ENCODE measurements at places on chromosomes 5 and 9.

GRCh38 chr9:132969783-132970182 lies 8.7 kb upstream of the GFI1B start:
- no peak for DNase-seq

DNA sequence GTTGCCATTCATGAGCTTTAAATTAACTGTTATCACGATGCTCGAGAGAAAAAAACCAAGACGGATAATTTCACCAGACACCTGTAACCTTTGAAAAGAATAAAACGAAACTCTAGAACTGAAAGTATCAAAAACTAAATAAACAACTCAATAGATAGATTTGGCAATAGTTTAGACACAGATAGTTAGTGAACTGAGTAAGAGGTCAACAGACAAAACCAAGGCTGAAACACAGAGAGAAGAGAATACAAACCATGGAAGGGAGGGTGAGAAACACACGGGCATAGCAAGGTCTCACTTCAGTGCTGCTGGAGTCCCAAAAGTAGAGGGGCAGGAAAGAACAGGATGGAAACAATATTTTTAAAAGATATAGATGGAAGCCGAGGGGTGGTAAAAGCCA lies 3.3 kb upstream of the OR2V1 start:
- DNase-seq, result no peak

GRCh38 chr5:152058267-152058666 lies 133.6 kb upstream of the GLRA1 start:
- DNase-seq, result no peak

- DNase-seq, result peak; percentile 13
Observed at GRCh38 chr9:138077126-138077525, 199.5 kb downstream of the CACNA1B start.

DNA sequence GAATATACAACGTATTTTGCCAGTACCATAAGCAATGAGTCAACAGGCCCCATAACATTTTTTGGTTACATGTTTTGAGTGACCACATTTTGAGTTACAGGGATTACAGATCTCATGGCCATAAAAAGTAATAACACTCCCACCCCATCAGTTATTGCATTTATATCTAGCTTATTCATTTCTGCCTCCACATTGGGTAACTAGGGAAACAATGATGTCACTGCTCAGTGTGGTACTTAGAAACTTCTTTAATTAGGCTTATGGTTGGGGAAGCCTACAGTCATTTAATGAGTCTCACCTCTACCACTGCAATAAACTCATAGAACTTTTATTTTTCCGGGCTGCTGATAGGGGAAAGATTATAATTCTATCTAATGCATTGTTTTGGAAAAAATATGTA lies 39.9 kb upstream of the SMIM15 start:
- DNase-seq, result no peak

GRCh38 chr9:38482918-38483592 lies 58.8 kb upstream of the IGFBPL1 start:
- DNase-seq, result no peak

GRCh38 chr9:21751998-21752397 lies 50.4 kb upstream of the MTAP start:
- DNase-seq, result no peak

- no peak for DNase-seq
Observed at GRCh38 chr5:143554918-143555477, 151.5 kb upstream of the NR3C1 start.

DNA sequence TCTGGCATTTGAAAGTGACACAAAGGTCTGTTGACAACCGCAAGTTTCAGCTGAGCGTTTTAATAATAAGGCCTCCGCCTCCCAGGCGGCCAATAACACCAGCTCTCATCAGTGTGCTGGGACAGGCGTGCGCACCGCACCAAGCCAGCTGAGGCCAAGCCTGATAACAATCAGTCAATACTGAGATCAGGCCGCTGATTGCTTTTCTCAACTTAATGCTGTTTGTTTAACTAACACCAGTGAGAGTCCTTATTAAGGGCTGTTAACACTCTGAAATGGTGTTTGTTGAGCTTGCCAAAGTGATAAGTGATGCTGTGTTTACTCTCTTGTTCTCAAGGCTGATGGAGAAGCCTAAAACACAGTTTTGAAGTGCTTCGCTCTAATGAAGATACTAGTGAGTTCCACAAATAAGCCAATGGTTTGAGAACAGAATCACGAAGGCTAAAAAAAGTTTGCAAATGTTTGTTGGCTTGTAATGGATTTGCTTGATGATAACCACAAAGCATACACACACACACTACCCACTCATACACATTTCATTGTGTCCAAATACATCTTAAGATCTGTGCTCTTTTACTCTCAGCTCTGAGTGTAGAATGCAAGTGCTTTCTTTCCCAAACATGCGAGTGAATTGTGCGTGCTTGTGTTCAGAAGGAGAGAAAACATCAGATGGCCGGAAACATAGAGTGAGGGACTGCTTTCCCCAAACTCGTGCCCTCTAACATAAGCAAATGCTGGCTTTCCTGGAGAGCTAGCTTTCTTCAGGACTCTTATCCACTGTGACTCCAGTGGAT lies 330.4 kb upstream of the KLF4 start:
- peak; percentile 43 for DNase-seq

DNA sequence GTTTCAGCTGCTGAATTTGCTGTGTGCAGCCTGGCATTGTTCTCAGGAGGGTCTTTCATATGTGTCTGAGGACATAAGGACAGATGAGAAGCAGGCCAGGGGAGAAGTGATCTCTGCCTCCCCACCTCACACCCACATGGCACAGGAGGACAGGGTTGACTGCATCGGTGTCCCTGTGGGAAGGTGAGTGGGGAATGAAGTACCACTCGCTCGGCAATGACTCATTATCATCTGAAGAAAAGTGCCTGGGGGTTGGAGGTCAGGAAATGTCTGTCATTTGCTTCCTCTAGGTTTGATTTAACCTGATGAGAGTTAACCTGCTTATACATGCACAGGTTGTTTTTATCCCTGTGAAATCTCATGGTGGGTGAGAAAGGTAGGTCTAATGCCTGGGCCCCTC lies 195.0 kb downstream of the GADD45G start:
- DNase-seq, result no peak

GRCh38 chr5:133265720-133266526 lies 214.1 kb downstream of the HSPA4 start:
- DNase-seq, result no peak

DNA sequence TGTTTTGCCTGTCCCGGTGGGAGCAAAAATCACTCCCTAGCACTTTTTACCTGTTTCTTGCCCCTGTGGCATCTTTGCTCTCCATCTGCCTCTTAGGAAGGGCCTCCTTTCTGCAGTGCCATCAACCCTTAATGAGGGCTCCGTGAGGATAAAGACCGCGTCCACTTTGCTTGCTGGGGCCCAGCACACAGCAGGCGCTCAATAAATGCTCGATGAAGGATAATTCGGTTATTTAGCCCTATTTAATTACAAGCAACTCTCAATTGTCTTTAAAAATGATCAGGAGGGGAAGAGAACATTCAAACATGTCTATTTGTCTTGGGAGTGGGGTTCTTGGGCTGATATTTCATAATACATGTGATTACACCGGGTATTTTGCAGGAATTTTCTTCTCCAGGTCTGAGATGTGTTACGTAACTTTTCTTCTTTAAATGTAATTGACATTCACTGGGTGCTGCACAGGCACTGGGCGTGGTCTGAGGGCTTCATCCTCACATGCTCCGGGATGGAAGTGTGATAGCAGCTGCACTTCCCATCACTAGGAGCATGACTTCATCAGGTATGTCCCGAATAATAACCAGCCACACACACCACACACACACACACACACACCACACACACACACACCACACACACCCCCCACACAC lies 19.8 kb upstream of the NTNG2 start:
- DNase-seq, result no peak

DNA sequence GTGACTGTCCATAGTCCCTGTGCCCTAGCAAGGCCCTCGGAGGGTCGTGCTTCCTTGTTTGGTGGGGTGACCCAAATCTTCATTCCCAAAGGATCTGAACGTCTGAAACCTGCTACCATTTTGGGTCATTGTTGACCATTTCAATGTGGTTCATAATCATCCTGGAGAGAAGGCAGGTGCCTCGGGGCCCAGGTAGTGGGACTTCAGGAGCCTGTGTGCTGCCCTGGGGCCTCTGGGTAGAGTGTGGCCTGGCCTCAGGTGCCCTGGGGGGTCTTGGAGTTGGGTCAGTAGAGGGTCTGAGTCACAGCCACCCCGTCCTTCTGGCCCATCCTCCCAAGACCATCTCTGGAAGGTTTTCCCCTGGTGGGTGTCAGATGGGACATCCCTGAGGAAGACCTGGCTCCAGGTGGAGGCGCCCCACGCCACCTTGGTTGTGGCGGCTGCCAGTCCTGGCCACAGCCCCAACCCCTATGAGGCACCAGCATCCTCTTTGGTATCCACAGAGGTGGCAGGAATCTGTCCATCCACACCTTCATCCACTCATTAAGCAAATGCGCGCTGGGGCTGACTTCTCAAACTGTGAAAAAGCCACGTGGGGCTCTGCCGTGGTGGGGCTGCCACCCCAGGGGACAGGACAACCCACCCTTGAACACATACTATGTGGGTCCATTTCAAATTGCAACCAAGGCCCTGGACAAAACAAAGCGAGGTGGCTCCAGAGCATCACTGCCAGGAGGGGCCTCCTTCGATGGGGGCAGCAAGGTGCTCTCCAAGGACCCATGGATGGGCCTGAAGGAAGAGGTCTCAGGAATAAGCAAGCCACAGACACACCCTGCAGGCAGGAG lies 41.6 kb upstream of the FCN1 start:
- DNase-seq, result no peak

DNA sequence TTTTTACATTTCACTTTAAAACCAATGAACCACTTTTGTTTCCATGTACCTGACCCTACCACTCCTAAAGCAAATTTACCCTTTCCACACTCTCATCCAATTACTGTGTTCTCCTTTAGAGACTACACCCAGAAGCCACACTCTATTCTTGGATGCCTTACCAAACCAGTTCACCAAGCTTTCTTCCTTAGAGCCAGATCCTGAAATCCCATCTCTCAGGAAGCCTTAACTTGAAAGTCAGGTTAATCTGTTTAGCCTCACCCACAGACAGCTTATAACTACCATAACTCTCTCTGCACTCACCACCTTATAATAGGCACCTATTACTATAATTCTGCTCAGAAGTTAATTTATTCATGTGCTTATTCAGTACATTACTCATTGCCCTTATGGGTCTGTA lies 4.3 kb downstream of the CSNK1A1 start:
- DNase-seq, result peak; percentile 88

DNA sequence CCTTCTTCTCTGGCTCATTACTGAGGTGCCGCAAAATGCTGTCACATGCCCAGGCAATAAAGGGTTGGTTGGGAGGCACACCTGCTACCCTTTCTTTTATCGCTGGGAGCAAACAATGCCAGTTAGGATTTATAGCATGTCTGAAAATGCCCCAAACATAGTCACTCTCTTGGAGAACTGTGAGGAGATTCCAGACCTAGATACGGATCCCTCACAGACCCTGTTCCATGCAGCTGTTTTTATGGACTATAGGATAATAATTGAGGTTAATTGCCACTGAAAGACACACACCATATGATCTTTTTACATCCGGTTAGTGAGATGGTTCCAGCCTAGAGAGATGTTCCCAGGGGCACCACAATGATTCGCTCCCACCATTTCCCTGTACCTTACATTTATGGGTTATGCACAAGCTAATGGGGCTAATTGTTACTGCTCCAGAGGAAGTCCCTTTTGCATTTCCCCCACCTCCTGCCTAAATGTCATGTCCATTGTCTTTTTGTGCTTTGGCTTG lies 318.1 kb downstream of the PIK3R1 start:
- no peak for DNase-seq

DNA sequence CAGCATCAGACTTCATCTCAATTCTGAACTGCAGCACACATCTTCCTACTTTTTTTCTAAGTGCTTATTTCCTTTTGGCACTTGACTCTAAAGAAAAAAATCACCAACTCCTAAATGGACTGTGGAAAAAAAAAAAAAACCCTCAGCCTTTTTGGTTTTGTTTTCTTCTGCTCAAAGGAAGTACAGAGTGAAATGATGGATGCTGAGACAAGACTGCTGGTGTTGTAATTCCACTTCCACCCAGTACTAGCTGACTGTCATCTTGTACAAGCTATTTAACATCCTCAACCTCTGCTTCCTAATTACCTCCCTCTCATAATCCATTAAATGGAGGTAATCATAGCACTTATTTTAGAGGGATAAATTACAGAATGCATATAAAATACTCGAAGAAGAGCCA lies 171.5 kb upstream of the GNA14 start:
- peak; percentile 35 for DNase-seq

DNA sequence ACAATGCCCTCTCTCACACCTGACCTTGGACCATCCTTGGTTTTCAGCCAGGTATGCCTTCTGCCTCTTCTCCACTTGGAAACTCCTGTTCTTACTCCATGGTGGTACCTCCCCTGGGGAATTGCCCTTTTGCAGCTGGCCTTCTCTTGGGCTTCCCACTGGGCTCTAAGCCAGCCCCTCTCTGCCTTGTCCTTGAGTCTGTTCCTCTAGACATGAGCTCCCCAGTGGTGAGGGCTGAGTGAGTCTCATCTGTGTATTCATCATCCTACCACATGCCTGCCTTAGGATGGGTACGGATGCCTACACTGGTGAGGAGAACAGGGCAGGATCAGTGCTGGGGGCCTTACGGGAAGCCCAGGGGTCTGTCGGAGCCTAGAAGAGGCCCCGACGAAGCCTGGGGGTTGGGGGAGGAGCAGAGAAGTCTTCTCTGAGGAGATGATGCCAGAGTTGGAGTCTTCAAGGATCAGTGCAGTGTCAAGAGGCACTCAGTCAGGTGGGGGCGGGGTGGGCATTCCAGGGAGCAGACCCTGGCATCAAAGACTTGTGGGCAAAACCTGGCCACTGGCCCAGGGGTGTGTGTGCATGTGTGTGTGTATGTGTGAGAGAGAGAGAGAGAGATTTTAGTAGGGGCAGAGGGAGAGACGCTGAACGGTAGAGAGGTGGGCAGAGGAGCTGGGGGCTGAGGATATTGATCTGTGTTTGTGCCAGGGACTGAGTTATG lies 5.2 kb upstream of the CRB2 start:
- DNase-seq, result no peak

All from stomach (tissue), 19 donors.